AG10803 (cell line): ENCODE measurements at places on chromosomes 2 and 18.
A peak's percentile ranks its signal among the peaks of the same experiment; 100 is the strongest.

GRCh38 chr2:186889101-186889879, 40.3 kb upstream of the ZSWIM2 start:
- DNase-seq: peak; percentile 33

GRCh38 chr2:147182260-147182659, 662.6 kb upstream of the ACVR2A start:
- no peak for DNase-seq

DNA sequence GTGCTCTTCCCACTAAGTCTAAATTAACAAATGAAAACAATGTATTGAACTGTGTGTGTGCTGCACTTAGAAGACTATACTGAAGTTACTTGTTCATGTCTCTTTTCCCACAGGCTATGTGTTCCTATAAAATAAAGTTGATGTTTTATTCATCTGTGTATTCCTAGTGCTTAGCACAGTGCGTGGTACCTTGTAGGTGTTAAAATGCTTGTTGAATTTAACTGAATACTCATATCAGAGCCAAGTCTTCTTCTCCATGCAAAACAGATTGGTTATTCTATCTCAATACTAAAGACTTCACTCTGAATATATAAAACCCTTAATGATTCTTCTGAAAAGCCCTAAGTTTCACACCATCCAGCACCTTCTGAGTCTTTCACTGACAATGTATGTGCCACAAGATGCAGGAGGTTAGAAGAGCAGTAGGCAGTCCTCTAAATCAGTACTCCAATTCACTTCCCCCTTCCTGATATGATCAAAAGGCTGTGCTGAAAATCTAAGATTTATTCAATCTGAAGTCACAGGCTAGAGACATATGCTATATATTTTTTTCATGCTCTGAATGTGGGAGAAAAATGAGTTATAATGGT, 231.7 kb upstream of the CCDC150 start:
- no peak for DNase-seq

GRCh38 chr2:212665948-212666347, 127.3 kb upstream of the ERBB4 start:
- DNase-seq: no peak
